Peyer's patch (tissue), 4 donors: ENCODE measurements at places on chromosomes 6 and 20. TPM values are rescaled to one million over a fixed set of nuclear protein-coding genes. Genes with fewer than 3 reads are reported as not detected.

DNA sequence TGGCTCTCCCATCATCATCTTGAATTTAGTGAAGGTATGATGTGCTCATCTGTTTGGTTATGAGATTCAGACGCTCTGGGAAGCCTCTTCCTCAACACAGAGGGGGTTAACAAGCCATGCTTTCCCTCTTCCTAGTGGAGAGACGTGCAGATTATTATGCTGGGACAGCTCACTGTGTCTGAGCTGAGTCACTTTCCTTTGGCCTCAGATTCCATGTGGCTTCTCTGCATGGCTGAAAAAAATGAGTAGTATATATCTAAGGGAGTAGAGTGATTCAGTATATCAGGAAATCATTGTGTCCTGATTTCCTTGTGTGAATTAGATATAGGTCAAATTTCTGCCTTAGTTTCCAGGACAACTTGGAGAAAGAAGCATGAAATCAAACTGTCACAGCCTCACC, 52.6 kb downstream of the FIG4 start:
- DNase-seq: no peak
- H3K27me3 ChIP-seq: no peaks in the 10 kb centered on the region
- H3K36me3 ChIP-seq: peaks cover 10% of the 10 kb centered on the region
- no peak overlapping the region for H3K4me3 ChIP-seq

Gene SLC17A5
- total RNA-seq: 6.6 TPM

- H3K4me3 ChIP-seq: no peak overlapping the region
- no peak for DNase-seq
- peak overlapping the region; percentile 95 for H3K27ac ChIP-seq
- H3K4me1 ChIP-seq: peaks cover 7% of the 10 kb centered on the region
- H3K36me3 ChIP-seq: no peaks in the 10 kb centered on the region
These were observed 106.1 kb downstream of the NOL4L start for GRCh38 chr20:32479012-32479411.

DNA sequence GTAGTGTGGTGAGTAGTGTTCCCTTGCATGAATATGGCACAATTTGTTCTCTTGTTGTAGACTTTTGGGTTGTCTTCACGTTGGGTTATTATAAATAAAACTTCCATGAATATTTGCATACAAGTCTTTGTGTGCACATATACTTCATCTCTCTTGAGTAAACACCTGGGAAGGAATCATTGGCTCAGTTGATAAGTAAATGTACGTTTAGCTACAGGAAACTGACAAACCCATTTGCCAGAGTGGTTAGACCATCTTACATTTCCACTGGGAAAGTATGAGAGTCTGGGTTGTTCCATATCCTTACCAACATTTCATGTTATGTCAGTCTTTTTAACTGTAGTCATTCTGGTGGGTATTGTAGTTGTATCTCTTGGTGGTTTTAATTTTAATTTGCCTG, 119.2 kb downstream of the SLX4IP start:
- H3K4me3 ChIP-seq: no peak overlapping the region
- H3K27me3 ChIP-seq: no peaks in the 10 kb centered on the region
- DNase-seq: no peak
- H3K4me1 ChIP-seq: no peaks in the 10 kb centered on the region
